ENCODE measurements at places on chromosomes 4 and X.
A peak's percentile ranks its signal among the peaks of the same experiment; 100 is the strongest.

- no peak for DNase-seq
These were observed 103.1 kb downstream of the PHEX start for GRCh38 chrX:22135171-22135711.

- no peak for DNase-seq
These were observed 66.3 kb upstream of the C1QTNF7 start for GRCh38 chr4:15361529-15361928.

GRCh38 chrX:122546269-122546668, 637.8 kb upstream of the GRIA3 start:
- DNase-seq = no peak

DNA sequence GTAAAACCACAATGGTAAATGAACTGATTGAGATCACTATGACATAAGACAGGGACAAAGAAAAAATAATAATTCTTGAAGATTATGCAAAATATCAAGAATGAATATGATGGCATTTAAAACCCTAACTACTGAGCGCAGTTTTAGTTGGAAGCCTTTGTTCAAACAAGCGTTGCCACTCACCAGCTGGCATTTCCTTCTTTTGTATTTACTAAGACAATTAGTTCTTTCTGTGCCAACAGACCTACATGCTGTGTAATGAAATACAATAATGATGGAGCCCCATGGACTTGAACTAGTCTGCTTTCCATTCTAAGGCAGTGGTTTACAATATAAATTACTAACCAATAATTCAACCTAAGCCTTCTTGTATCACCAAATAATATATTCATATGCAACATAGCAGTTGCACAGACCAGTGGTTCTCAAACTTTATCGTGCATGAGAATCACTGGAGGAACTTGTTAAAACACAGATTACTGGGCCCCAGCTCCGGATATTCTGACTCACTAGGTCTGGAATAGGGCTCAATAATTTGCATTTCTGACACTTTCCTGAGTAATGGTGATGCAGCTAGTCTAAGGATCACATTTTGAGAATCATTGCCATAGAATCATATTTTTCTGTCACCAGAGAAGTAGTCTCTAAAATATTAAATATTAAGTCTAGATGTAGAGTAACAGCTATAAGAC, 196.4 kb upstream of the MAGEB18 start:
- no peak for DNase-seq

GRCh38 chrX:129037389-129037788, 485.9 kb downstream of the SMARCA1 start:
- no peak for DNase-seq

- DNase-seq = peak; percentile 26
These were observed 61.9 kb upstream of the LAS1L start for GRCh38 chrX:65596270-65597034.

DNA sequence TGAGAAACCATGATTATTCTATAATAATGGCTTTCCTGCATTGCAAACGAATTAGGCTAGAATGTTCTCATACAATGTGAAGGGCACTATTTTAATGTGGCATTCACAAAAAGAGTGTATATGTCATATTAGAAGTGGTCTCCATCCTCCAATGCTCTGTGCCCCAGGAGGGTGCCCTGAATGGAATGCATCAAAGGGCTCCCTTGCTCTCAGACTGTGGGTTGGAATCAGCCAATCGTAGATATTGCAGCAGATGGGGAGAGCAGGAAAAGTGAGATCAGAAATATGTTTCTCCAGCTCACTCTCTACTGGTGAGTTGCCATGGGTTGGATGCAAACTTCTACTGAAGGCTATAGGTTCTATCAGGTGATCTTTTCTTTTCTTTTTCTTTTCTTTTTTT, 11.9 kb upstream of the NSUN7 start:
- DNase-seq = no peak

DNA sequence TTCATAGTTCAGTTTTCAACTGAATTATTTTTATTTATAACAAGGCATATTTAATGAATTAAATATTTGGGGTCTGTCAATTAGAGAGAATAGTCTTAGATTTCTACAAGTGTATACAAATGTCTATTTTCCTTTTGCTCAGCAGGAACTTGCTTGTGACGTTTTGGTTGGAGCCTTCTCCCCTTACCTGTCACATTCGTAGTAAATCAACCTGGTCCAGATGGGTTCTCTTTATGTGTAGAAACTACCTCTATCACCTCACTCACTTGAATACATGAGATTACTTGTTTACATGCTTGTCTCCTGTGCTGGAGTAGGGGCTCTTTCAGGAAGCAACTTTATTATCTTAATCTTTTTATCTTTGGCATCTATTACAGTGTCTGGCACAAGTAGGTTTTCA, 938.3 kb upstream of the IGFBP7 start:
- DNase-seq = no peak

GRCh38 chr4:136803433-136803832, 728.9 kb downstream of the PCDH18 start:
- no peak for DNase-seq

DNA sequence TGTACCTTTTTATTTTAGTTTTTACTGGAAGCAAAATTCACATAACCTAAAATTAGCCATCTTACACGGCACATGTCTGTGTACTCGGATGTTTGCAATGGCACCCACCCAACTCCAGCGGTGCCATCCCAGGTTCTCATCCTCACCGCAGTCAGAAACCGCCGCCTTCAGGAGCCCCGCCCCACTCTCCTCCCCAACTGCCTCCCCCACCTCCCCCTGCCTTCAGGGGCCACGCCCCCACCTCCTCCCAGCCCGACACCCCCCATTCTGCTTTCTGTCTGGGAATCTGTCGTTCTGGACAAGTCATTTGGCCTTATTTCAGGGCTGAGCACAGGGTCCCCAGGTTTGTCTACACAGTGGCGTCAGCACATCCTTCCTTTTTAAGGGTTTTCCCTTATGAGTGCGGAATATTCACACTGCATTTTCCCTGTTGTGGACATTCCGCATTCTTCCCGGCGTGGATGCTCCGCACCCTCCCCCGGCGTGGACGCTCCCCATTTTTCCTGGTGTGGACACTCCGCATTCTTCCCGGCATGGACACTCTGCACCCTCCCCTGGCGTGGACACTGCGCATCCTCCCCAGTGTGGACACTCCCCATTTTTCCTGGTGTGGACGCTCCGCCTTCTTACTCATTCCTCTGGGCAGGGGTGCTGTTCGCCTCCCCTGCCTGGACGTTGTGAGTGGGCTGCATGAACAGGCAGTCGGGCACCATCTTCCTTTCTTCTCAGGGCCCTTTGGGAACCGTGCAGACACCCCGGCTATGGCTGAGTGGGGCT, 135.4 kb upstream of the NKX1-1 start:
- no peak for DNase-seq

- no peak for DNase-seq
These were observed 110.3 kb downstream of the SHROOM3 start for GRCh38 chr4:76545226-76545884.

- DNase-seq = no peak
These were observed 62.6 kb downstream of the C4orf46 start for GRCh38 chr4:158609116-158609515.

DNA sequence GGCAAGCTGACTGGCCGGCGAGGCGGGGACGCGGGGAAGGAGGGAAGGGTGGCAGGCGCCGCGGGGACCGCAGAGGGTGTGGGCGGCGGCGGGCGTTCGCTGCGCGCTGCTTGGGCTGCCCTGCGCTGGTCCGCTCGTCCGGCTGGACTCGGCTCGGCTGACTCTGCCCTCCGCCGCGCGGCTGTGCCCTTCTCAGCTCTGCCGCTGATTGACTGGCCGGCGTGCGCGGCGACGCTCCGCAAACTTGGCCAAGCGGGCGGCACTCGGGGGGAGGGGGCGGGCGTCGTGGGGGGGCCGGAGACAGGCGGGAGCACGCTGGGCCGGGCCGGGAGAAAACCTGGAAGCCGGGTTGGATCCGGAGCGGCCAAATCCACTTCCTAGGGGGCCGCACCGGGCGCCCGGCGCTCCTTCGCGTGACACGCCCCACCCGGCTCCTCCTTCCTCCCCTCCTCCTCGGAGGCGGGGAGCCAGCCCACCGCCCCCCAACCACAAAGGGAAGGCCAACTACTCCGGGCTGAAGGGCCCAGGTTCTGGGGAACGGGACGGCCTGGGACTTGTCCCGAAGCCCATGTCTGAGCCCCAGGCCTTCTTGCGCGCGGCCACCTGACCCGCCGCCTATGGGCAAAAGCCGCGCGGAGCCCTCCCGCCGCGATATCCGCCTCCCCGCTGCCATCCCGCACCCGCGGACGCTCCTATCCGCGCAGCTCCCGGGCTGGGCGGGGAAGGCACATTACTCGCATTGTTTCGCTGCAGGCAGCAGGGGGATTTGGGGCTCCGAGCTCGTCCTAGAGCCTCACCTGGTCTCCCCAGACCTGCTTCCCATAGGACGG, at the start of gene GPC4:
Gene GPC4, minus strand, starts transcription at position 214 of the 830 bp plus-strand sequence. CDS start 524 bp downstream, outside the sequence.
- DNase-seq = no peak

DNA sequence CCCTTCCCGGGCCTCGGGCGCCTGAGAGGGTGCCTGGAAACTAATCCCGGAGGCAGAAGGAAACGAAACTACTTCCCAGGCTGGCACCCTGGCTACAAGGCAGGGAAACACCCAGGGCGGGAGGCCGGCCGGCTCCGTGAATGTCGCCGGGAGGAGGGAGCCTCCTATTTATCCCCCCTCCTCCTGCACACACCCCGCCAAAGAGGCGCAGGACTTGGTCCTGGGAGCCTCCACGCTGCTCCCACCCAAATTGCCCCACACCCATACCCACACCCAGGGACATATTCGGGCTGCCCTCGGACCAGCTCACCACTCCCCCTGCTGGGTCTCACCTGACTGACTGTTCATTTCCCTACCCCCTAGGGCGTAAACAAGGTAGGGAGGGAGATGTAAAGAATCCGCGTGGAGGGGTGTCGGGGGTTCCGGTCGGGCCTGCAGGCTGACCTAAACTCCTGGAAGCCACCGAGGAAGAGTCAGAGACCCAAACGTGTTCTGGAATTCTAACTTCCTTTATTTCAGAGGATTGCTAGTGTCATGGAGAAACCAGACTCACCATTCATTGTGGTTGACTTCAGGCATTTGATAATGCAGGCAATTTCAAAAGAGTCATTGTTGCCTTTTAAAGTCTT, at the start of gene BTC:
Gene BTC, minus strand, starts transcription at position 142 of the 629 bp plus-strand sequence. CDS start 198 bp downstream, outside the sequence.
- no peak for DNase-seq

- DNase-seq = no peak
These were observed 25.1 kb downstream of the TAB3 start for GRCh38 chrX:30863974-30864373.

- peak; percentile 52 for DNase-seq
These were observed 10.4 kb downstream of the L1CAM start for GRCh38 chrX:153875391-153876111.

DNA sequence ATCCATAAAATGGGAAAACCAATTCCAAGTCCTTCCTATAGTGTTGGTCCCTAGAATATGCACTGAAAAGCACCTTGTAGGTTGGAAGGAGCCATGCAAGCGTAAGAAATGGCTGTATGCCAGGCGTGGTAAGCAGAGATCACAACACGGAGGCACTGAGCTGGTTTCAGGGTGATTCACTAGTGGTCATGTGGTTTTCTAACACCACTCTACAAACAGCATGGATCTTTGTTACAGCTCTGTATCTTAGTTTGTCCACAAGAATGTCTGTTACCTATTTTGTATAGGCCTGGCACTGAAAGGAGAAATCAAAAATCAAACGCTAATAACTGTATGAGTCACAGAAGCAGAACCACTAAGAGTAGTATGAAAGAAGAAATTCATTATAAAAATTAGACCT, 71.9 kb downstream of the MAGEB17 start:
- no peak for DNase-seq

DNA sequence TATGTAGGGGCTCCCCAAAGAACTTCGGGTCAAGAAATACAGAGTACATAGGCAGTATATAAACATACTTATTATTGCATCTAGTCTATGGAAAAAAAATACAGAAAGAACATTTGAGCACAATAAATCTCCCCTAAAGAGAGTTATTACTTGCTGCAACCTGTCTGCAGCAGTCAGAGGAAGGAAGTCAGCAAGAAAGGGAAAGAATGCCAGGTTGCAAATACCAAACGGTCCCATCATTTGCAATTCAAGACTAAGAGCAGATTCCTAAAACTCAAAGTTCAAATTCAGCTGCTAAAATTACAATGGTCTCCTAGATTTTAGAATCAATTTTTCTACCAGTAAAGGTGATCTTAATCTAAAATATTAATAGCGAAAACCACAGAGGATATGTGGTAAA, 236.2 kb upstream of the NUDT6 start:
- DNase-seq = no peak

- no peak for DNase-seq
These were observed 54.5 kb downstream of the LDB2 start for GRCh38 chr4:16843831-16844508.

GRCh38 chrX:63735882-63736281, 49.1 kb downstream of the ARHGEF9 start:
- DNase-seq = no peak

- DNase-seq = no peak
These were observed 852.7 kb upstream of the SLIT2 start for GRCh38 chr4:19399001-19399400.

- no peak for DNase-seq
These were observed 351.4 kb downstream of the KLHL13 start for GRCh38 chrX:117765211-117765610.

DNA sequence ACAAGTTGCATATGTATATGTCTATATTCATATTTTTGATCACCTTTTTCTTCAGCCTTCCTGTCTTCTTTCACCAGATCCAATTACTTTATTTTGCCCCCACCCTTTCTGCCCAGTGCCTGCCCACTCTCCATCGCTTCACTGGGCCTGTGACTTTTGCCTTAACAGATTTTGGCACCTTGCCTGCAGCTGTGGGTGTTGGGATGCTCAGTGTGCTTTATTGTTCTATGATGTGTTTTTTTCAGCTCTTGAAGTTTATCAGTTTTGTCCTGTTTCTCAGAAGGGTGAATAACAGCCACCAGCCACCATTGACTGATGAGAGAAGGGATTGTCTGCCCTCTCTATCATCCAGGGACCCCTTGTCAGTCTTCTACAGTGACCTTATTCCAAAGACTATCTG, 77.2 kb upstream of the GALNT7 start:
- no peak for DNase-seq

- DNase-seq = no peak
These were observed 66.8 kb downstream of the POLA1 start for GRCh38 chrX:24760363-24761000.

DNA sequence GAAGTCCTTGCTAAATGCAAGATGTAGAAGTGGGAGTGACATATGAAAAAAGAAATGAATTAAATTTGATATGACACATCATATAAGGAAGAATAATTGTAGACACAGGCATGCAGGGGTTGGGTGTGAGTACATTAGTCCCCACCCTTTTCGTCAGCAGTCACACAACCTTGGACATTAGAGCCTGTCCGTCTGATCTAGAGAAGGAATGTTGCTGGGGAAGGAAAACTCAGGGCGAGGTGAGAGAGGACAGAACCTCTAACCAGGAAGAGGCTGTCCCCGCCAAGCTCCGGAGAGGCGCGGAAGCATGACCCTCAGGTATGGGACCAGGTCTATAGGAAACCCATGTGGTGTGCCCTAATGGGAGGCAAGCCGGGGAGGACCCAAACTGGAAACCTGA, 102.1 kb downstream of the RELL1 start:
- DNase-seq = no peak

DNA sequence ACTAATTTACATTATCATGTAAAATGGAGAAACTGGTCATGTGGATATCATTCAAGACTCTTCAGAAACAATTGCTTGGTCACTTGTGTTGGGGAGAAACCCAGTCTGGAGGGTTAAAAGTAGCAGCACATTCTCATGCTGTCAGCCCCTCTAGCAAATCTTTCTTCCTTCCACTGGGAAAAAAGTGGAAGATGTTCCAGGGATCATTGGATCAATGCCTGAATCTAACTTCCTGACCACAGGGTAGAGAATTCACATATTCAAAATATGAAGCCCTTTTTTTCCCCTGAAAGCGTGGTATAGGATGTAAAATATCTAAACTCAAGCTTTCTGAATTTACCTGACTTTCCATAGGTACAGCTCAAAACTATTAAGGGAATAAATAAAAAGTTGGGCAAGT, 98.0 kb downstream of the CXCL13 start:
- DNase-seq = no peak

- DNase-seq = no peak
These were observed 49.9 kb upstream of the UGT2B10 start for GRCh38 chr4:68765876-68766275.
